ENCODE measurements at places on chromosomes 6 and 20.

- DNase-seq: no peak
These were observed 37.7 kb upstream of the B4GALT5 start for GRCh38 chr20:49751397-49751736.

DNA sequence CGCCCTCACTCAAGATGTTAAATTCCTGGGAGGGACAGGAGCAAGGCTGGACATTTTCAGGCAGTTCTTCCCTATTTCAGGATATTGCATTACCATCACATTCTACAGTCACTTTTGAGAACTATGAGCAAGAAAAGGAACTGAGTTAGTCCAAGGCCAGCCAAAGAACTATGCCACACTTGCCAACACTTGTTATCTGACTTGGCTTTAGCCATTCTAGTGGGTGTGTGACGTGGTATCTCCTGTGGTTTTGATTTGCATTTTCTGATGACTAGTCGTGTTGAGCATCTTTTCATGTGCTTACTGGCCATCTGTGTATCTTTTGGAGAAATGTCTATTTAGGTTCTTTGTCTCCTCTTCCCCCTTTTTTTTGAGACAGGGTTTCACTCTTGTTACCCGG is 12.0 kb downstream of the XRN2 start:
- peak; percentile 86 for DNase-seq

DNA sequence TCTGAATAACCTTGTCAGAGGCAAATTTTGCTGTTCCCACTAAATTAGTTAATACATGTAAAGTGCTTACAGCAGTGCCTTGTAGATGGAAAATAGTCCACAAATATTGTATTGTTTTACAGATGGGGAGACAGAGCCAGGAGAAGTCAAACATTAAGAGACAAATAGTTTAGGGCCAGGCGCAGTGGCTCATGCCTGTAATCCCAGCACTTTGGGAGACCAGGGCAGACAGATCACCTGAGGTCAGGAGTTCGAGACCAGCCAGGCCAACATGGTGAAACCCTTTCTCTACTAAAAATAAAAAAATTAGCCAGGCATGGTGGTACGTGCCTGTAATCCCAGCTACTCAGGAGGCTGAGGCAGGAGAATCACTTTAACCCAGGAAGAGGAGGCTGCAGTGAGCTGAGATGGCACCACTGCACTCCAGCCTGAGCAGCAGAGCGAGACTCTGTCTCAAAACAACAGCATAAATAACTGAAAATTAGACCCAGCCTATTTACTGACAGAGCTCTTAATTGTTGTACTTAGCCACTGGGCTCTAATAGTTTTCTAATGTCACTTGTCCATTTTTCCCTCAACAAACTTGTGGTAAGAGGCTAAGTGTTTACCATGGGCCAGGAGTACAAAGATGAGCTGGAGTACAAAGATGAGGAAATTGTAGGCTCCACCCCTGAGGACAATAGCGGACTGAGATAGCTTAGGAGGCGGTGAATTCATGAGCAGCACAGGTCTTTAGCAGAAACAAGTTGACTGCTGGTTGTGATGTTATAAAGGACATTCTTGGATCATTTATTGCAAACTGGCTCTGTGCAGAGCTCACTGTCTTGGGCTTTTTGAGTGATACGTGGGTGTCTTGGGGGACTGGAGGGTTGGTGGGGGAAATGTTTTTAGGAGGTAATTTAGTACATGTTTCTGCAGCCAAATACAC is 6.4 kb downstream of the ZSWIM3 start:
- no peak for DNase-seq

- DNase-seq: peak; percentile 24
These were observed 49.7 kb upstream of the ENPP4 start for GRCh38 chr6:46080111-46080510.

GRCh38 chr20:54085910-54086309 is 15.5 kb upstream of the BCAS1 start:
- DNase-seq: no peak

GRCh38 chr20:6026051-6026450 is 27.8 kb downstream of the LRRN4 start:
- no peak for DNase-seq

- DNase-seq: peak; percentile 47
These were observed 2.7 kb downstream of the WRNIP1 start for GRCh38 chr6:2767657-2768524.

GRCh38 chr20:18712882-18713281 is 100.7 kb upstream of the SCP2D1 start:
- no peak for DNase-seq

DNA sequence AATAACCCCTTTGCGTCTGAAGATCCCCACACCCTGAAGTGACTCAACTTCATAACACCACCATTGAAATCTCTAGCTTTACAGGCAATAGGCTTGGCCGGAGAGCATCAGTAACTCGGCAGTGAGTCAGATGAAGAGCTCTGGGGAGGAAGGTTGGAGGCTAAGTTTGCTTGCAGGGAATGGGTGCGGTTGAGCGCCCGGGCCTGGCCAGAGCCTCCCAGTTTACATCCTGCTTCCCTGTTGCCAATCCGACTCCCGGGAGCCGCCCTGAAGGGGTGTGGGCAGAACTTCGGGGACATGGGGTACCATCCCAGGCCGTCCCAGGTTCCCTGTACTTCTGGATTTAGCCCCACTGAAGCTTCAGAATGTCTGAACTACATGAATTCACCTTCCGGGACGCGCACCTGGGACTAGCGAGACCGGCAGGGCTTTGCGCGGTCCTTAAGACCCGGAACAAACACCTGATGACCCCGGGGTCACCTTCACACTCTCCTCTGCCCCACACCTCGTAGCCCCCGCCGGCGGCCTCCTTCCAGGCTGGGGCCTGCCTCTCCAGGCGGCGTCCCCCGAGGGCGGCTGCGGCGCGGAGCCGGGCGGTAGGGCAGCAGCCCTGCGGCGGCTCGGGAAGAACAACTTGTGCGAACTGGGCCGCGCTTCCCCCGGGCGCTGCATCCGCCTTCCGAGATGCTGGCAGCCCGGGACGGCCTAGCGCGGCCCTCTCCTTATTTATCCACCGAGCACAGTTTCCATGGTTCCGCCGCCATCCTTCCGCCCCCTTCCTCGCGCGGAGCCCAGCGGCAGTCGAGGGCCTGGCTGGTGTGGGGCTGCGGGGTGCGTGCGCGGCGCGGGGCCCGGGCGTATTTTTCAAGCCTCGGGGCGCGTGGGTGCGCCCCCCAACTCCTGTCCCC is 56.6 kb upstream of the RREB1 start:
- no peak for DNase-seq

DNA sequence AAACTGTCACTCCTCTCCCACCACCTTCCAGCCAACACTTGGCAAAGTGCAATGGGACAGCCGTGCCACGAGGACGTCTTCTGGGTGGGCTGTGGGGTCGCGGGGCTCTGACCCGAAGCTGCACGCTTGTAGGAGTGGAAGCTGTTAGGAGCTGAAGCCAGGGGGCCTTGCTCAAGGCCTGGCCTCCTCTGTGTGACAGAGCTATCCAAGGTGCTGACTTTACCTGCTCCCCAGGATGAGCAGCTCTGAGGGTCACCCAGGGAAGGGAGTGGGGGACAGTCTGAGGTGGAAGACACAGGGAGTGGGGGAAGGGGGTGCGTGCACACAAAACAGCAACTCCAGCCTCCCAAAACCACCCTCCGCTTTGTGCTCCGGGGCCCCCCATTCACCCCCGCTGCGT is 17.5 kb upstream of the CHRNA4 start:
- no peak for DNase-seq

DNA sequence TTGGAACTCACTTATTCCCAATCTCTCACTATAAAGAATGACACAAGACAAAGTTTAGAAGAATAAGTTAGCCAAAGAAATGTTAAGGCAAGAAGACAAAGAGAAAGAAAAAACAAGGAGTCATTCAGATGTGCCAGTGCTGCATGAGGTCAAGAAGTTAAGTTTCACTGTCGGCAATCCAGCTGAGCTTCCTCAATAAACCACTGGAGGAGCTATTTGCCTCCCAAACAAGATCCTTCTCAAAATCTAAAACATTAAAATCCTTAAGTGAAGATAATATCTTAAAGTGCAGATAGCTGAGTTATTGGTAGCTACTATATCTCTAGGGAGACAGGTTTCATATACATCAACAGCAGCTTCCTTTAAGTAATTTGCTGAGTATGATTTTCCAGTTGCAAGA is 512.3 kb downstream of the HDGFL1 start:
- no peak for DNase-seq

GRCh38 chr6:163094881-163095280 is 319.6 kb upstream of the QKI start:
- DNase-seq: no peak

- no peak for DNase-seq
These were observed 10.9 kb downstream of the LRRC1 start for GRCh38 chr6:53805725-53806124.

- no peak for DNase-seq
These were observed 35.8 kb downstream of the TOP1 start for GRCh38 chr20:41064377-41064776.

- no peak for DNase-seq
These were observed 219.9 kb upstream of the GMDS start for GRCh38 chr6:2465336-2465735.
